ENCODE measurements at places on chromosomes 12 and 14. TPM values are rescaled to one million over a fixed set of nuclear protein-coding genes. Genes with fewer than 3 reads are reported as not detected.

DNA sequence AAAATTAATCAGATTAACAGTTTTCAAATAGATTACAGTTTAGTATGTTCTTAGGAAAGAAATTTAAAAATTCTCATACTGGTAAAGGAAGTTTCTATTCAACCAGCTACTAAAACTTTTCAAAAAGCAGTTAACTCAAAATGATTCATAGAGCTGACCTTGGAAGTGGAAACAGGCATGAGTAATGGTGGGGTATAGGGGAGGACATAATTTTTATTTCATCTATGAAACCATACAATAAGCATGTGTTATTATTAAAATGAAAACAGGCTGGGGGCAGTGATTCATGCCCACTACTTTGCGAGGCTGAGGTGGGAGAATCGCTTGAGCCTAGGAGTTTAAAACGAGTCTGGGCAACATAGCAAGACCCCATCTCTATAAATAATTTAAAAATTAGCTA lies 73.0 kb downstream of the DNAI7 start:
- peak; percentile 9 for DNase-seq

DNA sequence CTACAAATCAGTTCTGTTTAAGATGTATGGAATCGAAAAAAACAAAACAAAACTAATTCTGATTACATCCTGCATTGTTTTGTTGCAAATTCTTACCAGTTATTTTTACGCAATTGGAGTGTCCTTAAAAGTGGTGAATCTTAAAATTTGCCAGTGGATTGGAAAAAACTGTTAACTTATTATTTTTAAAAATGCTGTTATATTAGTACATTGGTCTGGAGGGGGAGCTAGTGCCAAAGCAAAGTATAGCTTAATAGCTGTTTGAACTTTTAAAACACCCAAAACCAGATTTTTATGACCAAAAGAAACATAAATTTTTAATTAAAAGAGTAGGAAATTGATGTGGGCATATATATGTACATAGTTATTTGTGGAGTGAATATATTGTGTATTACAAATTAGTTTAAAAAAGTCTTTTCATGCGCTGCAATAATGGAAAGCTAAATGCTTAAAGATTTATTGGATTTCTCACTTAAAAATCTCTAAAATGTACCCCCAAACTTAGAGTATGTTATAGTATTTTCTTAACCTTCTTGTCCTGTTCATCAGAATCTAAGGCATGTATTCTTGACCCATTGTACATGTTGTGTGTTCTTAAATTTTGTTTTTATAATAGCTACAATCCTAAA lies 2.5 kb downstream of the FUT8 start:
- peak; percentile 42 for DNase-seq

- peak; percentile 73 for DNase-seq
Observed at GRCh38 chr12:49017891-49018260, 700 bp downstream of the PRKAG1 start.

Gene KRT74
- total RNA-seq: not detected

Gene NTS
- not detected for total RNA-seq

Gene ZC3H10
- 6.8 TPM for total RNA-seq

- no peak for DNase-seq
Observed at GRCh38 chr12:68823696-68824095, 15.7 kb downstream of the MDM2 start.

- no peak for DNase-seq
Observed at GRCh38 chr12:26769611-26770010, 63.4 kb downstream of the ITPR2 start.

All from activated CD8-positive, alpha-beta T cell treated with anti-CD3 and anti-CD28 coated beads for 36 hours (primary cell).